ENCODE measurements at places on chromosomes 16 and 17. TPM values are rescaled to one million over a fixed set of nuclear protein-coding genes. Genes with fewer than 3 reads are reported as not detected.

HNF1B gene
- not detected for total RNA-seq

CLN3 gene
- 22.8 TPM for total RNA-seq

TMC7 gene
- 1.7 TPM for total RNA-seq

ADAD2 gene
- total RNA-seq, result not detected

TMC5 gene
- total RNA-seq, result not detected

ADAM11 gene
- total RNA-seq, result 3.7 TPM

GPRC5B gene
- total RNA-seq, result 44.7 TPM

ABCA8 gene
- total RNA-seq, result 75.9 TPM

TPSD1 gene
- 7.1 TPM for total RNA-seq

DLX3 gene
- total RNA-seq, result 1.7 TPM

ZNF423 gene
- 10.3 TPM for total RNA-seq

ALDH3A1 gene
- total RNA-seq, result 14.2 TPM

TOP2A gene
- 16.9 TPM for total RNA-seq

DNA sequence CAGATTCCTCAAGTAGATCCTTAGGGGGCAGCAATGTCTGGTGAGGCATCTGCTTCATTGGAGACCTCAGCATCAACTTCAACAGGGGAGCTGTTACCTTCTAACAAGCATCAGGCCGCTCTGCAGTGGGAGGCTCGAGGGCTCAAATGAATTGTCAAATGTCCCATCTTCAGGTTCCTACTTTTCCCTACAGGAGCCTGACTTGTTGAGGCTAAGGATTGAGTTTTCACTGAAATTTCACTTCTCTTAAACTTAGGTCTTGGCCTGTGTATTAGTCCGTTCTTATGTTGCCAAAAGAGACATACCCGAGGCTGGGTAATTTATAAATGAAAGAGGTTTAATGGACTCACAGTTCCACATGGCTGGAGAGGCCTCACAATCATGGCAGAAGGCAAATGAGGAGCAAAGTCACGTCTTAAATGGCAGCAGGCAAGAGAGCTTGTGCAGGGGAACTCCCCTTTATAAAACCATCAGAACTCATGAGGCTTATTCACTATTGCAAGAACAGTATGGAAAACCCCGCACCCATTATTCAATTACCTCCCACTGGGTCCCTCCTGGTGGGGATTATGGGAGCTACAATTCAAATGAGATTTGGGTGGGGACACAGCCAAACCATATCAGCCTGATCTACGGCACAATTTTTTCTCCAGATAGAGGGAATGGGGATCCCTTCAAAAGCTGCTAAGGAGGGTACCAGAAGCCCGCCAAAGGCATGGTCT lies 5.1 kb upstream of the CD300LD start:
- no peak for DNase-seq

GRCh38 chr17:74478420-74479100 lies 12.1 kb downstream of the CD300A start:
- no peak for DNase-seq

DNA sequence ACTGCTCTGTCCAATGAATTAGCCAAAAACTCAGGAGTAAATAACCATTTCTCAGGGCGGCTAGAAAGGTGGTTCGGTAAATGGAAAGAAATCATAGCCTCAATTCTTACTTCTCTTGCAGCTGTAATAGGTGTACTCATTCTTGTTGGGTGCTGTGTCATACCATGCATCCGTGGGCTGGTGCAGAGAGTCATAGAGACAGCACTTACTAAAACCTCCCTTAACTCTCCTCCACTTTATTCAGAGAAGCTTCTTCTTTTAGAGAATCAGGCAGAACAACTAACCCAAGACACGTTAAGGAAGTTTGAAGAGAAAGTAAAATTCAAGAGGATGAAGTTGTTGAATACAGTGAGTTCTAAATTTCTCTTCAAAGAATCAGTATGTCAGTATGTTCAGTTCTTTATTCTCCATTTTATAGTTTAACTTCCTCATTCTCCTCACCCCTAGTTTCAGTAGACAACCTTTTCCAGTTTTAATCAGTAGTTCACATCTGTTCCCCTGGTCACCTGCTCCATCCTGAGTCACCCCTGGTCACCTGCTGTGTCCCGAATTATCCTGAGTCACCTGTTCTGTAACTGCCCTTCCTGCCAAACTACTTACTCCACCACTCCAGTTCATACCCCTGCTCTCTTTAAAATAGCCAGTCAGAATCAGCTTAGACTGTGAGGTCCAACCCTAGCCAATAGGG lies 85.9 kb downstream of the EMP2 start:
- DNase-seq, result no peak

DNA sequence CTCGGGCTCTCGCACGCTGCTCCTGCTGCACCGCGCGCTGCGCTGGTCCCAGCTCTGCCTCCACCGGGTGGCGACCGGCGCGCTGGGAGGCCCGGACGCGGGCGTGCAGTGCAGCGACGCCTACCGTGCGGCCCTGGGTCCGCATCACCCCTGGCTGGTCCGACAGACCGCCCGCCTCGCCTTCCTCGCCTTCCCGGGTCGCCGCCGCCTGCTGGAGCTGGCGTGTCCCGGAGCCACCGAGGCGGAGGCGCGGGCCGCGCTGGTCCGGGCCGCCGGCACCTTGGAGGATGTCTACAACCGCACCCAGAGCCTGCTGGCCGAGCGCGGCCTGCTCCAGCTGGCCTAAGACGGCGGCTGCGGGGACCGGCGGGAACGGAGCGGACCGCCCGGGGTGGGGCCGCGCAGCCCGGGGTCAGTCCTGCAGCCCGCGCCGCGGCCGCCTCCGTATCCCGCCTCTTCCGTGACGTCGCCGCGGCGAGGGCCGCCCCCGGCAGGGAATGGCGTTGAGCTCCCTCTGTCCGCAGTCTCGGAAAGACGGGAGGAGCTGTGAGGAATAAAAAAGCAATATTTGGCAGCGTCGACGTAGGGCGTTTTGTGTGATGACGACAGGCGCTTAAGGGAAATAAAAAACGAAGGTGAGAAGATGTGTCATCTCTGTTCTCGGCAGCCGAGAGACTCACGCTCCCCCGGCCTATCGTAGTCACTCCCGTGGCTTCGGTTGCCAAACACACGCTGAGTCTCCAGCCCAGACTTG lies 1.4 kb downstream of the GLTPD2 start:
- no peak for DNase-seq

DNA sequence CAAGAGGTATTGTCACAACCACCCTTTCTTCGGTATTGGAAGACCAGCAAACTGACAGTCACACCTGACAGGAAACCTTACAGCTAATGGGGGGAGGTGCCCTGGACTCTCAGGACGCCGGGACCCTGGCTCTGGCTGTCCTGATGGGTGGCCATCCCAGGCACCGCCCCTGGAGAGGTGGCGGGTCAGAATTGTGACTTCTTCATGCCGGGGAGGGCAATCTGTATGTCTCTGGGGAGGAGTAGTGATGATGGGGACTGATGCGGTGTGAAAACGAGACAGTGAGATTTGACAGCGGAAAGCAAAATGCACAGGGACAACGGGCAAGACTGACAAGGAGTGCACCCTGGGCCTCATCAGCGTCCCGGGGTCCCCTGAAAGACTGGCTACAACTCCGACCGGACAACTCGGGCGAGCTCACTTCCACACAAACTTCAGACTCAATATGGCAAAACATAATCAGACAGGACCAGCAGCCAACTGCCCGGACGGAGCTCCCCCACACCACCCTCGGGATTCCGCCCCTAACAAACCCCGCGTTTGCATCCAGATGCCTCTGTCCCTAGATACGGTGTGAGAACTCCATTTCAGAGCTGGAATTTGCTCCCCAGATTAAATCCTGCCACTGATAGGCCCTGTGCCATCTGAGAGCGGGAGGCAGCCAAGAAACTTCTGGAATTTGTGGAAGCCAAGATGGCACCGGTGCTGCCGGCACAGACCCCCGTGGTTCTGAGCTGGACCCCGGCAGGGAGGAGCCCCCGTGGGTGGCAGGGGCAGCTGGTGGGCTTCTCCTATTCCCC lies 83.6 kb upstream of the CREBBP start:
- peak; percentile 86 for DNase-seq

GRCh38 chr17:60730273-60730672 lies 52.6 kb downstream of the BCAS3 start:
- no peak for DNase-seq

- no peak for DNase-seq
Observed at GRCh38 chr16:30092373-30093010, 768 bp upstream of the TBX6 start.

- DNase-seq, result no peak
Observed at GRCh38 chr16:84628226-84628731, 10.4 kb upstream of the COTL1 start.

GRCh38 chr17:82021107-82021899 lies 1.4 kb downstream of the CENPX start:
- no peak for DNase-seq

DNA sequence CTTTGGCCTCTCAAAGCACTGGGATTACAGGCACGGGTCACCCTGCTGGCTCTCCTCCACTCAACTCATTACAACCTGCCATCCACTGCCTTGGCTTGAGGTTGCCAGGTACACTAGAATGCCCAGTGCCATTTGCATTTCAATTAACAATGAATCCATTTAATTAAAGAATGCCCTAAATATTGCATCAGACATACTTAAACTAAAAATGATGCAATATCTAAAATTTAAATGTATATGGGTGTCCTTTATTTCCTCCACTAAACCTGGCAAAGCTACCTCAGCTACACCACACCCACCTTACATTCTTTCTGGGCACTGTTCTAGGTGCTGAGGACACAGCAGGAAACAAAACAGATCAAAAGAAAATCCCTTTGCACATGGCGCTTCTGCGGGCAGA lies 382.2 kb upstream of the ZFHX3 start:
- no peak for DNase-seq

- DNase-seq, result no peak
Observed at GRCh38 chr17:2138318-2138717, 83.4 kb downstream of the HIC1 start.

DNA sequence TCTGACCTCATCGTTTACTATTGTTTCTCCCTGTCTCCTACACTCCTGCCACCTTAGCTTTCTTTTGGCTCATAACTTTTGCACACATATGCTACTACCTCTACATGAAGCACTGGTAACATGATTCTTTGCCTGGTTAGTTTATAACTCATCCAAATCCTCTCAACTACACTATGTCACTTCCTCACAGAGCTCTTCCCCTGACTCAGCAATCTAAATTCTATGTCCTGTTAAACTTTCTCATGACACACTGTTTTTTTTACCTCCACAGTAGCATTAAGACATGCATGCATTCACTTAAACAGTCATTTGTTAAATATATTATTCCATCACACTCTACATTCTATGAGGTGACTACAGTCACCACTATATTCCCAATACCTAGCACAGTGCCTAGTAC lies 19.7 kb downstream of the APPBP2 start:
- DNase-seq, result no peak

GRCh38 chr16:74455213-74455612 lies 33.9 kb upstream of the CLEC18B start:
- no peak for DNase-seq

- DNase-seq, result no peak
Observed at GRCh38 chr16:50482271-50482670, 65.9 kb upstream of the NKD1 start.

GRCh38 chr16:9176547-9177418 lies 85.3 kb downstream of the HAPSTR1 start:
- no peak for DNase-seq

- DNase-seq, result no peak
Observed at GRCh38 chr17:29968271-29968670, 26.8 kb downstream of the EFCAB5 start.

DNA sequence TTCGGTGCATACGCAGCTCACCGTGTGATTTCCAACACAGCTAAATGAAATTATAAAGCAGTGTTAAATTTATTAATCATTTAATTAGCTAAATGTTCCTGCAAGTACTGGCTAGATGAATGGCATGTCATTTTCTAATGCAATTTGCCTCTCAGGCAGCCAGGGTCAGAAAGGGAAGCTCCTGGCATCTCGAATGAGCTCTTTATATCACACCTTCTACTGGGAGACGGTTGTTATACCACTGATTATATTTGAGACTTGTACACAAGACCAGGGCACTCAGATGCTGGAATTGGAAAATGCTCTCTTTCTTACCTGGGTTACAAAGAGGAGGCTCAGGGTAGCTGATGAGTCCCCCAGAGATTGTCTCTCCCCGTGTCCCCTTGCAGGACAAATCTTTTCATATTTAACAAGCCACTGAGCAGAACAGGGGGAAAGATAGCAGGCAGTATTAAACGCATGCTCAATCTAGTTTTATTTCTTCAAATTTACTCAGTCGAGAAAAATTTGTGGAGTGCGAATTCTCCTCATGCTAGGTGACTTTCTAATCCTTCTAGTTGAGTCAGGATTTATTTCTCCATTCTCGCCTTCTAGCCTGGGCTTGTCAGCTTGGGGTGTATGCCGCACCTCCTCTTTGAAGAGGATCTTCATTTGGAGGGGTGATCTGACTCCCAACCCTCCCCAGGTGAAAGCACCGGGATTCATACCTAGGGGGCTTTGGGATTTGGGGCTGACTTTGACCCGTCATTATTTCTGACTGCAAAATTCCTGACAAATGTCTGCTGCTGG lies 441.1 kb downstream of the MAF start:
- DNase-seq, result peak; percentile 37

DNA sequence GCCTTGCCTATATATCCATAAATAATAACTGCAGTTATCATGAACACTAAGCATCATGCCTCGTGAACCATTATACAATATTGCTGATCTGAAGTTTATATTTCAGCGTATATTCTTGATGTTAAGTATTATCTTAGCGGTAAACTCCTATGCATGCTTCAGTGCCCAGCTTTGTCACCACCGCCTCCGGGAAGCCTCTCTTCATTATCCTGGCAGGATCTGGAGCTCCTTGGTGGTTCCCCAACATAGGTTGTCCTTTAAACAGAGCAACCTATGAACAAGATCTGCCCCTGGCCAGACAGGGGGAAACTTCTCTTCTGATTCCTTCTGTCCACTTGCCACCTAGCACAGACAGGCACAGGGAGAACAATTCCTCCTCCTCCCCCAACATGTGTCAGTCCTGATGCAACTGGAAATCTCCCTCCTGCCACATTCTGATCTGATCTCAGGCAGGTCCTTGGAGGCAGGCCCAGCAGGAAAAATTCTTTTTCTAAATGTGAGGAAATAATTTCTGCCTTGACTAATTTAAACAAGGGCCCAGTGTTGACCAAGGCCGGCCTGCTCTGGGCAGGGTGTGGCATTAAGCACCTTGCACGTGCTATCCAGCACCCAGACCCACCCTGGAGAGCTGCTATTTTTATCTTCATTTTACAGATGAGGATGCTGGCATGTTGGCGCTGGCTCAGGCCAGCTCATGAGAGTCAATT lies 22.4 kb downstream of the SPNS2 start:
- no peak for DNase-seq

- peak; percentile 22 for DNase-seq
Observed at GRCh38 chr17:20116683-20117309, 107.6 kb downstream of the SPECC1 start.

GRCh38 chr16:84484579-84485254 lies 19.7 kb downstream of the MEAK7 start:
- peak; percentile 62 for DNase-seq
